ENCODE measurements at places on chromosomes 3 and 15. TPM values are rescaled to one million over a fixed set of nuclear protein-coding genes. Genes with fewer than 3 reads are reported as not detected.

DNA sequence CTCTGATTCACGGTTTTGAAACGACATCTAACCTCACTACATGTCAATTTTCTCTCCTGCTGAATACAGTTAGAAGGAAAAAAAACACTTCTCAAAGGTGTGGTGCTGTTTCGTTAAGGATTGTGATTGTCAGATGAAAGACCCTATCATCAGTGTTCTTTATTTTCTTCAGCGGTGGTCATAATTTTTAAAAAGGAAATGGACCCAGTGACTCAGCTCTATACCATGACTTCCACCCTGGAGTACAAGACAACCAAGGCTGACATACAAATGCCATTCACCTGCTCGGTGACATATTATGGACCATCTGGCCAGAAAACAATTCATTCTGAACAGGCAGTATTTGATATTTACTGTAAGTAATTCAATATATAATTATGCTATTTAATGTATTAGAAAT is 167.8 kb downstream of the ALCAM start:
- DNase-seq = no peak

Gene SCN11A
- total RNA-seq = not detected

GRCh38 chr15:58228718-58229117 is 90.5 kb downstream of the AQP9 start:
- peak; percentile 67 for DNase-seq

Gene TEX55
- not detected for total RNA-seq

DNA sequence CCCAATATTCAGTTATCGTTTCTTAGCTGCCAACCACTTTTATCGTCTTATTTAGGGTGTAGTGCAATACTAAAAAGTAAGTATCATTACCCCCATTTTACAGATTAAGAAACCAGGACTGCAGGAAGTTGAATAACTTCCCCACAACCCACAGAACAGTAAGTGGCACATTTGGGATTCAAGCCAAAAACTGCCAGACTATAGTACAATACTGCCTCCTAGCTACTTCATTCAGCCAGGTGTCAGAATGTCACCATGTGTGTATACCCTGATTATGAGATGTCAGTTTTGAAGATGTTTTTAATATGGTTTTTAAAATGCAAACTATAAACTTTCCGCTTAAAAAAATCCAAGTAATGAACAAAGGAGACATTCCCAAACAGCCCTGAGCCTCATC is 74.2 kb upstream of the PROK2 start:
- no peak for DNase-seq

GRCh38 chr3:195209083-195209846 is 61.7 kb downstream of the XXYLT1 start:
- peak; percentile 53 for DNase-seq

DNA sequence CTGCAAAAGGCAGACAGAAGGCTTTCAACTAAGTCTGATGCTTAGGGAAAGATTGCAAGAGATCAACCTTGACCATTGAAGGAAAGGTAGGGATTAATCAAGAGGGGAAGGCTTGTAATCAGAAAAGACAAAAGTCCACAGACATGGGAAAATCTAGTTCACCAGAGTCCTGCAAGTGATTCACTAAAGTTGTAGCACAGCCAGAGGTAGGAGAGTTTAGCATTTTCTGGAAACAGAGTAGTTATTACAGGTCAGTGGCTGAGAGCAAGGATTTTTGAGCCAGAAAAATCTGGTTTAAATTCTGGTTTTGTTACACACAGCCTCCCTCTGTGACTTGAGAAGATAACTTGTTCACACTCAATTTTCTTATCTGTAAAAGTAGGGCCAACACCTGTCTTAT is 35.3 kb upstream of the DPPA4 start:
- no peak for DNase-seq

Gene CCDC14
- 5.6 TPM for total RNA-seq

- no peak for DNase-seq
Measured at GRCh38 chr15:31314380-31314779, 12.3 kb upstream of the KLF13 start.

- no peak for DNase-seq
Measured at GRCh38 chr3:69890691-69891090, 108.8 kb upstream of the SAMMSON start.

Gene SMAD6
- 3.3 TPM for total RNA-seq

DNA sequence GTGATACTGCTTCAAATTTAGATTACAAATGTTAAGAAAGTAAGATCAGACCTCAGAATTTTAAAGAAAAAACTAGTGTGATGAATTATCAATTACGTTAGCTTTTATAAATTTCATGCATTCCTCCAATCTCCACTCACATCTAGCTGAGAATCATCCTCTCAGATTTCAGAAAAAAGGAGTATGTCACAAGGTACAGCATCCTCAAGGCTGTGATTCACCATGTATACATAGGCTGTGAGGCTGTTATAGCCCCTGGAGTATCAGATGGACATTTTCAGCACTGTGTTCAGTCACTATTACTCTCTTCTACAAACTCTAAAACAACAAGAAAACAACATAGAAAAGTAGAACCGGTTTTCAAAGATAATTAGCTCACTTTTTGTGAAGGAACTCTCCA is 214.4 kb downstream of the PCCB start:
- no peak for DNase-seq

DNA sequence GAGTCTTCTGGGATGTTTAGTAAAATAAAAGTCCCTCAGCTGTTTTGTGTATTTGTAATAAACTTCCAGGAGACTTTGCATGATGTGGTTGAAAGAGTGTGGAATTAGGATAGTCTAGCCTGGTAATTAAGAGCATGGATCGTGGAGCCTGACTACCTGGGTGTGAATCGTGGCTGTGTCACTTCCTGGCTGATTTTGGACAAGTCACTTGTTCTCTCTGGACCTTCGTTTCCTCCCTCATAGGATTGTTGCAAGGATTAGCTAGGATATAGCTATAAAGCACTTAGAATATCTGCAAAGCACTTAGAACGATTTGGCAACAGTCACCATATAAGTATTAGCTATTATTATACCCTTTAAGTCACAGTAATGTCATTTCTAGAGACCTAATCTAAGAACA is 40.2 kb downstream of the SLMAP start:
- no peak for DNase-seq

DNA sequence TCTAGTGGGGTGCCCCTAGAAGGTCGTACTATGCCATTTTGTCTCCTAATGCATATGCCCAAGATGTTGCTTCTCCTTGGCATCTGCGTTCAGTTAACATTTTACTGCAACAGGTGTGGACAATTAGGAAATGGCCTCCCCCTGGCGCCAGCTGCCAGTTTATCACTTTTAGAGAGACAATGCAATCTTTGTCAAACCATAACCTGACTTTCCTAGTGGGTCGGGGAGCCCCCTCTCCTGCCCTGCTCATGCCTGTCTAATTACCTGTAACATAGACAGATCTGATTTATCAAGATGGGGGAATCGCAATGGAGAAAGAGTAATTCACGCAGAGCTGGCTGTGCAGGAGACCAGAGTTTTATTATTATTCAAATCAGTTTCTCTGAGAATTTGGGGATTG is 353.7 kb upstream of the SGO1 start:
- DNase-seq = no peak

DNA sequence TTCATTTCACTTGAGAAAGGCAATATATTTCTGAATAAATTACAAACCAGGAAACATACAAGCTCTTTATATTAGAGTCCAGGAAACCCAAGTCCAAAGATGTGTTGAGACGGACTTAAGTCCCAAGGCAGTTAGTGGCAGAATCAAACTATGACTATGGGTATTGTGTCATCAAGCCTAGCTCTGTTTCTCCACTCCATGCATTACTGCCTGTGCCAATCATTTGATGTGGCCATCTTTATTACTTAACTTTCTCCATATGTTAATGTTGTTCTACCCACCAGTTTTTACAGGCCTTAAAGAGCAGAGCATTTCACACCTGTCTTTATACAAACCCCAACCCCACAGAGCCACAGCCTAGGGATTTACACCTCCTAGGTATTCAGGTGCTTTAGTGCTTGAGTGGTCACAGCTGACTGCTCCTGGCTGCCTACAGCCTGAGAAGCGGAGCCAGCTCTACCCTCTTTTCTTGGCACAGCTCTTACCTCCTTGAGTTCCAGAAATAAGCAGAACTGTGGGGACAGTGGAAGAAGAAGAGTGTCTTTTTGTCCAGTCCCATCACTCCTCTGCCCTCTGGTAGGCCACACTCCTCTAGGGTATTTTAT is 92.1 kb downstream of the DTWD1 start:
- no peak for DNase-seq

Gene ONECUT1
- not detected for total RNA-seq

All from psoas muscle (tissue), 8 donors.